ENCODE measurements at places on chromosomes 7 and 10. TPM values are rescaled to one million over a fixed set of nuclear protein-coding genes. Genes with fewer than 3 reads are reported as not detected.
A peak's percentile ranks its signal among the peaks of the same experiment; 100 is the strongest.

- DNase-seq, result peak; percentile 7
Measured at GRCh38 chr10:82390866-82391658, 516.1 kb downstream of the NRG3 start.

- peak; percentile 35 for DNase-seq
Measured at GRCh38 chr10:87916515-87916914, 53.1 kb downstream of the PTEN start.

Gene KLF14
- not detected for total RNA-seq

DNA sequence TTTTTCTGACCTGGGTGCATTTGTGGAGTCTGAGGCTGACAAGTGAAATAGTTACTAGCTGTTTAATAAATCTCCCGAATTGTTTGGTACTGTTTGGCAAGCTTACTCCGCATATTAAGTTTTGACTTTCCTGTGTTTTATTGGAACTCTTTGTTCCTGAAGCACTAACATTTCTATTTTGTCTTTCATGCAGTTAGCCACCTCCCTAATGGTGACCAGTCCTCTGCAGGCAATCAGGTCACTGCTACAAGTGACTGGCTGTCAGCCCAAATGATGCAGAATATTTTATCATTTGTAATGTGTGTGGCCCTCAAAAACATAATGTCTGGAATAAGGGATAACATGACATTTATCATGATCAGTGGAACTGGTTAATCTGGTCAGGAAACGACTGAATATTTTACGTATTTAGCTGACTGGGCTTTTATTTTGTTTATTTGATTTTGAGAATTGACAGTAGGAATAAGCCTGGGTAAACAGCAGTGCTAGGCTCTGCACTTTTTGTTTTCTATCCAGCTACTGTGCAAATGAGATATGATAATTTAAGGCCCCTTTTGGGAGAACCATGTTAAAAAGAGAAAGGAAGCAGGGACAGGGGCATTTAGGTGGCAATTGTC, 82.9 kb downstream of the ST7 start:
- no peak for DNase-seq

DNA sequence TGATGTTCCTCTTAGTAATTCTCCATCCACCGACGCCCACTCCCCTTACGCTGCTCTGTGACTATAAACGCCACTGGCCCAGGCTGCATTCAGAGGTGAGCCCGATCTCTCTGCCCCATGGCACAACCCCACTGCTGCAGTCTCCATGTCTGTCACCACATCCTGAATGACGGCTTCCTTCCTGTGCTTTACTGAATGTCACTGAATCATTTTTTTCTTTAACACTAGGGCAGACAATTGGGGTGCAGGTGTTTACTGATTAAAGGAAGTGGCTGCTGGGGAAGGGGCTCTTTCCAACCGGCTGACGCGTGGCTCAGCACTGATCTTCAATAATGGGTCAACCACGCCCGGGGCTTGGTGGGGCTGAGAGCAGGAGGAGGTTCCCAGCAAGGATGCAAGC, 208.3 kb downstream of the USP6NL start:
- DNase-seq, result no peak

Gene CNNM1
- not detected for total RNA-seq

DNA sequence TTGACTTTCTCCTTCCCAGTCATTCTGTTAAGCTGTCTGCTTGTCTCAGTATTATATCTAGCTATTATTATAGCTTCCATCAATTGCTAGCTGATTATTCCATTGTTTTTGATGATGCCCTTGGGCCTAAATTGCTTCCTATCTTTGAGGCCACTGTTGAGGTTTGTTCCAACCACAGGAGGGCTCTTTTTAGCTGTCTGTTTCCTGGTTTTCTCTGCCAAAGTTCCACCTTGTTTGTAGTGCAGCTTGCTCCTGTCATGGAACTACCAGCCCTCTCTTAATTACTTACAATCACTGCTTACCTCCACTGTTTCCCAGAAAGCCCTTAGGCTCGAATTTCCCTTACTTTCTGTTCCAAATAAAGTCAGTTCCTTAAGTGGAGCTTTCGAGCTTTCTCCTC, 118.7 kb upstream of the SEC61G start:
- no peak for DNase-seq

DNA sequence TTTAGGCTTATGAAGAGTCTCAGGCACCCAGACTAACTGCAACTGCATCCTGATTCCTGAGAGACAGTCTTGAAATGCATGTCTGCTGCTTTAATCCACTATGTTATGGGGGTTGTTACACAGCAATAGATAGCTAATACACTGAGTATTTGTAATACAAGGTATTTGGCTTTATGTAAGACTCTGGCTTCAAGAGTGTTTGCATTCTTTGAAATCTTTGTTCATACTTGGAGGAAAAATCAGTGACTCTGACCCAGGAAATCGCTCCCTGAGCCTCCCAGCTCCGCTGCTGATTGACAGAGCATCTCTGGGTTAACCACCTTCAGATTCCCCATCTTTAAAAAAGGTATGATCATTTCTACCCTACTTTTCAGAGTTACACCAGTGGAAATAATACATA, 133.9 kb downstream of the MTPAP start:
- no peak for DNase-seq

DNA sequence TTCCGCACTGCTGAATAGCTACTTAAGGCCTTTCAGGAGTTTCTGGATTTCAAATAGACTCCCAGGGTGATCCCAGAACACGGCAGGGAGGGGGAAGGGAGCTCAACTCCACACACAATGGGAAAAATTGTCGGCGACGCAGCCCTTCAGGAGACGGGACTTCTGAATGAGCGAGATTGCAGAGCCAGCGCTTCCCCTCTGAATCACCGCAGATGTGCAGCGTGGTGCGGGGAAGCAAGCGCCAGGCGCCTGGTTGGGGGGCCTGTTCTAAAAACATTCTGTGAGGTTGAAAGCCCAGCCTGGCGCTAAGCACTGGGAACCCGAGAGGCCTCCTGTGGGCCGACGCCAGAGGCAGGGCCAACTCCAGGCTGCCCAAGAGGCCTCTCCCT, 163.3 kb downstream of the MAD1L1 start:
- DNase-seq, result no peak

Gene BEND7
- total RNA-seq, result 31.7 TPM

DNA sequence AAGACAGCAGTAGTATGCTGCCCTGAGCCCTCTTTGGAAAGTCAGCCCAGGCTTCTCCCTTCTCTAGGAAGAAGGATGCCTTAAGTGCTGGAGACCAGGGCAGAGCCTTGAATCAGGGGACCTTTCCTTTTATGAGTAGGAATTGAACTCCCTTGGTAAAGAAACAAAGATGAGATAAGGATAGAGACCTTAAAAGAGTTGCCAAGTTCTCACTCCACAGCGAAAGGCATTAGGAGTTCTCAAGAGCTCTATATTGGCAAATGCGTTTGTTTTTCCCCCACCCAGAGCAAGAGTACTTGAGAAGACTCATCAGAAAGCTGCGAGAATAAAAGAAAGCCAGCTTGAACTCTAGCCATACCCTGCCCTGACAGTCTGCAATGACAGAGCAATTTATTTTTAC, 72.9 kb upstream of the OGDHL start:
- no peak for DNase-seq

Gene CLCN1
- not detected for total RNA-seq

Gene DYDC1
- not detected for total RNA-seq

- no peak for DNase-seq
Measured at GRCh38 chr10:11822026-11822756, 965 bp upstream of the PROSER2 start.

GRCh38 chr7:85471740-85472139, 284.9 kb upstream of the SEMA3D start:
- DNase-seq, result peak; percentile 3

Gene COBL
- 0.11 TPM for total RNA-seq

GRCh38 chr7:23123465-23123864, 17.9 kb downstream of the KLHL7 start:
- DNase-seq, result no peak

GRCh38 chr7:150357771-150358427, 10.7 kb upstream of the REPIN1 start:
- DNase-seq, result no peak

Gene DRGX
- total RNA-seq, result not detected

GRCh38 chr10:50512214-50512595, 111.6 kb downstream of the SGMS1 start:
- DNase-seq, result no peak

- no peak for DNase-seq
Measured at GRCh38 chr10:70494536-70494935, 16.0 kb downstream of the PALD1 start.

Gene UBE2D4
- 11.3 TPM for total RNA-seq

Gene SLC26A5
- total RNA-seq, result not detected

DNA sequence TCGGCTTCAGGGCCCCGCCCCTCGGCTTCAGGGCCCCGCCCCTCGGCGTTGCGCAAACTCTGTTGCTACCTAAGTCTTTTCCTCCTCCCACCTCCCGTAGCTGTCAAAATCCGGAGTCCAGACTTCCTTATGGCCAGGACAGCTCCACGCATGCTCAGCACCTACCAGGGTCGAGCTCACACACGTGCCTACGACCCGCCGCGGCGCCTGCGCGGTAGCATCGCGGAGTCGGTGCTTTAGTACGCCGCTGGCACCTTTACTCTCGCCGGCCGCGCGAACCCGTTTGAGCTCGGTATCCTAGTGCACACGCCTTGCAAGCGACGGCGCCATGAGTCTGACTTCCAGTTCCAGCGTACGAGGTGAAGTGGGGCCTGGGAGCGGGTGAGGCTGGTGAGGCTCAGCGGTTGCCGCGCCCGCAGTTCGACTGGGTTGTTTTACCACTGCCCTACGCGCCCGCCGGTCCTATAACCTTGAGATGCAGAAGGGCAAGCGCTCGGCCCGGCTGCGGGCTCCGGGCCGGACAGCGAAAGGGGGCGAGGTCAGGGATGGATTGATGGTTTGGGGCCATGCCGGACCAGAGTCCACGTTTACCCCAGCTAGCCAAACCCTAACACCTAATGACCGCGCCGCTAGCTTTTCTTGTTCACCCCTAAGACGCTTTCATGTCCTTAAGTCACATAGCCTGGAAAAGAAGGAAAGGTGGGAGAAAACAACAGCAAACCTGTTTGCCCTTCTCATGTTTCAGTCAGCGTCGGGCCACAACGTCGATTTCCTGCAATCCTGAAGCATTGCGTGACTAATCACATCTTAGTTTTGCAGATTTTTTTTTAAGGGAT, at the start of gene CISD1:
CISD1 (plus strand) TSS at position 217 of the 836 bp plus-strand sequence; CDS start at position 329, 112 bp downstream.
- peak; percentile 99 for DNase-seq

Gene ATG9B
- not detected for total RNA-seq

Gene FGL2
- total RNA-seq, result not detected

- DNase-seq, result no peak
Measured at GRCh38 chr10:21720090-21720489, 186.1 kb downstream of the MLLT10 start.

Gene TRIL
- total RNA-seq, result 0.97 TPM

- no peak for DNase-seq
Measured at GRCh38 chr7:74709880-74710671, 52.6 kb downstream of the GTF2I start.

- no peak for DNase-seq
Measured at GRCh38 chr10:34477249-34477648, 337.8 kb downstream of the PARD3 start.

DNA sequence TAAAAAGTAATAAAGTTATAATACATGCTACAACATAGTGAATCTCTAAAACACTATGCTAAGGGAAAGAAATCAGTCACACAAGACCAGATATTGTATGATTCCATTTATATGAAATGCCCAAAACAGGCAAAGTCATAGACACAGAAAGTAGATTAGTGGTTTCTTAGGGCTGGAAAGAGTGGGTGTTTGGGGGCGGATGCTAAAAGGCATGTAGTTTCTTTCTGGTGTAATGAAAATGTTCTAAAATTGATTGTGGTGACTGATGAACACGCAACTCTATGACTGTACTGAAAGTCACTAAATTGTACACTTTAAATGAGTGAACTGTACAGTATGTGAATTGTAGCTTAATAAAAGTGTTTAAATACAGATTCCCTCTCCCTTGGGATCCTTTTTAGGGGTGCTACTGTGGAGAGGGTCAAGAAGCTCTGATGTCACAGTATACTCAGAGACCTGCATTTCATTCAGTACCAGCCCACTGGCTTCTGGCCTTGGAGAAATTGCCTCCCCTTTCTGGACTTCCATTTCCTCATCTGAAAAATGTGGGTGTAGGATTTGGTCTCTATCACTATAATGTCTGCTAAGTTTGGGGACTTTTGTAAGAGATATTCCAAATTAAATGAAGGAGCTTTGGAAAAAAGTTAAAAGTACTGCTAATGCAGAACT, 46.4 kb downstream of the AOAH start:
- DNase-seq, result no peak

GRCh38 chr7:26198133-26198780, 2.3 kb downstream of the HNRNPA2B1 start:
- DNase-seq, result peak; percentile 61

Gene HOXA5
- 21.4 TPM for total RNA-seq

GRCh38 chr7:106552645-106553445, 108.1 kb downstream of the CCDC71L start:
- DNase-seq, result no peak

- no peak for DNase-seq
Measured at GRCh38 chr7:141563956-141564623, 12.9 kb downstream of the AGK start.

Gene RBM20
- total RNA-seq, result not detected
